Naive B cell (primary cell): ENCODE measurements at places on chromosomes 6 and 20. TPM values are rescaled to one million over a fixed set of nuclear protein-coding genes. Genes with fewer than 3 reads are reported as not detected.

CPXM1 gene
- not detected for polyA plus RNA-seq

HLA-DRA gene
- 17,561 TPM for polyA plus RNA-seq

GRCh38 chr6:3333263-3333662, 74.5 kb downstream of the PSMG4 start:
- no peak for DNase-seq
- no peak overlapping the region for H3K4me3 ChIP-seq
- H3K27ac ChIP-seq, result no peak overlapping the region
- peaks cover 8% of the 10 kb centered on the region for H3K27me3 ChIP-seq

- H3K27ac ChIP-seq, result no peak overlapping the region
- no peak overlapping the region for H3K4me3 ChIP-seq
- DNase-seq, result no peak
- H3K36me3 ChIP-seq, result no peaks in the 10 kb centered on the region
These were observed 65.3 kb upstream of the ID4 start for GRCh38 chr6:19771753-19772336.

DNA sequence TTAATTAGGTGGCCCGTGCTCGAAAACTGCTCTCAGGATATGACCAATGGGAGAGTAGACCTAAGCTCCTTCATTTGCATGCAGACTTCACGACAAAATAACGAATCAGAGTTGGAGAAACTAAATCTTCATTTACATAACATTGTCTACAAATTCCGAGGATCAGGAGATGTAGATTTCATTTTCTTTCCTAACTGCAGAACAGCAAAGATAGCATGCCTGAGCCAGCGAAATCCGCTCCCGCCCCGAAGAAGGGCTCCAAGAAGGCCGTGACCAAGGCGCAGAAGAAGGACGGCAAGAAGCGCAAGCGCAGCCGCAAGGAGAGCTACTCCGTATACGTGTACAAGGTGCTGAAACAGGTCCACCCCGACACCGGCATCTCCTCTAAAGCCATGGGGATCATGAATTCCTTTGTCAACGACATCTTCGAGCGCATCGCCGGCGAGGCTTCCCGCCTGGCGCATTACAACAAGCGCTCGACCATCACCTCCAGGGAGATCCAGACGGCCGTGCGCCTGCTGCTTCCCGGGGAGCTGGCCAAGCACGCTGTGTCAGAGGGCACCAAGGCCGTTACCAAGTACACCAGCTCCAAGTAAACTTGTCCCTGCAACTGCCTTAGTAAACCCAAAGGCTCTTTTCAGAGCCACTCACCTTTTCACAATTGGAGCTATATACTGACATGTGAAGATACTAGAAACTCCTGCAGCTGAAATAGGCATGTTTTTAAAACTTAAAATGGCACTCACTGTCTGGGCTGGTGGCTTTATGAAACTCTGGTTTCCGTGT, 96.5 kb downstream of the HFE start:
- no peaks in the 10 kb centered on the region for H3K27me3 ChIP-seq
- H3K27ac ChIP-seq, result peak overlapping the region; percentile 31
- H3K36me3 ChIP-seq, result no peaks in the 10 kb centered on the region
- peak; percentile 62 for DNase-seq

DNA sequence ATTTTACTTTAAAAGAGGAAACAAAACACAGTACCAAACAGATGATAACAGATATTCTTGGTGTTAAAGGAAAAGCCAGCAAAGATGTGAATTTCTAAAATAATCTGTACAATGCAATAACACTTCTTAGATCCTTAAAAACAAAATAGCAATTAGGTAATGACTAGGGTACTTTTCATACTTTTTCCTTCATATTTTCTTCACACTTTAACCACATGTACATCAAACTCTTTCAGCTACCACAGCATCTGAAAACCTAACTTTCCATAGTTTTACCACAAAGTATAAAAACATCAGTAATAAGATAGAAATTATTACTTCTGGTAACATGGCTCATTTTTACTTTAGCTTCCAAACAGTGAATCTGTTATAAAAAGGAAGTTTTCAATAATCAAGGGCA, 141.3 kb downstream of the MMS22L start:
- no peak overlapping the region for H3K4me3 ChIP-seq
- H3K27me3 ChIP-seq, result no peaks in the 10 kb centered on the region
- no peak for DNase-seq
- no peaks in the 10 kb centered on the region for H3K36me3 ChIP-seq
- no peak overlapping the region for H3K27ac ChIP-seq

GRCh38 chr6:106586815-106587415, 42.4 kb downstream of the RTN4IP1 start:
- no peak overlapping the region for H3K27ac ChIP-seq
- H3K27me3 ChIP-seq, result no peaks in the 10 kb centered on the region
- H3K4me1 ChIP-seq, result peaks cover 4% of the 10 kb centered on the region
- peaks cover 19% of the 10 kb centered on the region for H3K36me3 ChIP-seq

- peaks cover 14% of the 10 kb centered on the region for H3K27me3 ChIP-seq
- no peak for DNase-seq
- H3K4me1 ChIP-seq, result no peaks in the 10 kb centered on the region
These were observed 107.3 kb downstream of the SYCP2 start for GRCh38 chr20:59825944-59826759.

DNA sequence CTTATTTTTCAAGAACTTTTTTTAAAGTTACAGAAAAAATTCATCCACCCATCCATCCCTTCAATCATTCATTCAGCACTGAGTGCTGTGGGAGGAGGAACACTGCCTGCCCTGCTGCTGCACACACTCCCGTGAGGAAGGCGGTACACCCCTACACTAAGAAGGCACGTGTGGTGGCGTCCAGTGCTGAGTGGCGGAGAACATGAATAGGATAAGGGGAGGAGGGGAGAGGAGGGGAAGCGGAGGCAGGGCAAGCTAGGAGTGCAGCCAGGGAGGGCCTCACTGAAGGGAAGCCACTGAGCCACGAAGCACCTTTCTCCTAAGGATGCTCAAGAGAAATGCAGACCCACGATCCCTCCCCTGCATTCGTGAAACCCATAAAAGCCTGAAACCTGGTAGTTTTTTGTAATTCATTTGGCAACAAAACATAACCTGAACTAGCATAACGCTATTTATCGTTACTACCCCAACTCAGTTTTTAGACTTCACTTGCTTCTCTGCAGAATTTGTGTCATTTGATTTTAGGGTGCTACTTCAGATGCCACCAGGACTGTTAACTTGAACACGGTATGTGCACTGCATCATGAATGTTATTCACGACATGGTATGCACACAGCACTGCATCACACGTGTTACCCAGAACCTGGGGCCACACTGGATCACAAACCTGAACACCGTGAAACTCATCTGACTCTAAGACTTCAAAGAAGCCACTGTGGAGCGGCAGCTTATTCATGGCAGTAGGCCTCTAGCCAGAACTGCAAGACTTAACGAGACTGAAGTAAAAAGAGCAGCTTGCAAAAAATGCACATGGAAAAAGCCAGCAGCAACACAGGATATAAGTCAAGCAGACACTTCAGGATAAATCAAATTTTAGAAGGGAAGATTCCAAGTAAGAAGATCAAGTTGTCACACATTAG, 3.5 kb downstream of the RNASET2 start:
- peak overlapping the region; percentile 96 for H3K4me3 ChIP-seq
- H3K27ac ChIP-seq, result peak overlapping the region; percentile 98
- DNase-seq, result no peak
- peaks cover 9% of the 10 kb centered on the region for H3K36me3 ChIP-seq

DNA sequence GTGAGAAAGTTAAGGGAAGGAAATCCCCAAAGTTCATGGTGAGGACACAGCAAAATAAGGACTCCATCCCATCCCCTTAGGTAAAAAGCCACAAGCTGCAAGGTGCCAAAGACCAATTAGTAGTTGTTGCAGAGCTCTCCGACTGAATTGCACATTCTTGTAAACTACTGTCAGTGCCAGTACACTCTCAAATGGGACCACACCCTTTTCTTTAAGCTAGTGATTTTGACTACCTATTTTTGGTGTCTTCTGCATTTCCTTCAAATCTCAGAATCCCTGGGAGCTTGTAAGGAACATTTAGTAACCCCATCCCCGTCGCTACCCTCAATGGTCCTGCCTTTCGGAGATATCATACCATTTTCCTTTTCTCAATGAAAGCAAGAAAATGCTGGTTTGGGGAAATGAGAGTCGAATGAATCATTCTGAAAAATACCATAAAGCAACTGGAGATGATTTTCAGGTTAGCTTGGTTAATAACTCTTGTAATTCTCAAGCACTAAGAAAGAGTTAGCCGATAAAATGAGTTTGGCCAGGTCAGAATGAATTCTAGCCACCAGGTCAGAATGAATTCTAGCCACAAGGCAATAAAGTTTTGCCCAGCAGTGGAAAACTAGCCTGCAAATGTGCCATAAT, 5.2 kb upstream of the HMGN3 start:
- H3K4me1 ChIP-seq, result peaks cover 3% of the 10 kb centered on the region
- no peaks in the 10 kb centered on the region for H3K27me3 ChIP-seq
- no peak for DNase-seq

DNA sequence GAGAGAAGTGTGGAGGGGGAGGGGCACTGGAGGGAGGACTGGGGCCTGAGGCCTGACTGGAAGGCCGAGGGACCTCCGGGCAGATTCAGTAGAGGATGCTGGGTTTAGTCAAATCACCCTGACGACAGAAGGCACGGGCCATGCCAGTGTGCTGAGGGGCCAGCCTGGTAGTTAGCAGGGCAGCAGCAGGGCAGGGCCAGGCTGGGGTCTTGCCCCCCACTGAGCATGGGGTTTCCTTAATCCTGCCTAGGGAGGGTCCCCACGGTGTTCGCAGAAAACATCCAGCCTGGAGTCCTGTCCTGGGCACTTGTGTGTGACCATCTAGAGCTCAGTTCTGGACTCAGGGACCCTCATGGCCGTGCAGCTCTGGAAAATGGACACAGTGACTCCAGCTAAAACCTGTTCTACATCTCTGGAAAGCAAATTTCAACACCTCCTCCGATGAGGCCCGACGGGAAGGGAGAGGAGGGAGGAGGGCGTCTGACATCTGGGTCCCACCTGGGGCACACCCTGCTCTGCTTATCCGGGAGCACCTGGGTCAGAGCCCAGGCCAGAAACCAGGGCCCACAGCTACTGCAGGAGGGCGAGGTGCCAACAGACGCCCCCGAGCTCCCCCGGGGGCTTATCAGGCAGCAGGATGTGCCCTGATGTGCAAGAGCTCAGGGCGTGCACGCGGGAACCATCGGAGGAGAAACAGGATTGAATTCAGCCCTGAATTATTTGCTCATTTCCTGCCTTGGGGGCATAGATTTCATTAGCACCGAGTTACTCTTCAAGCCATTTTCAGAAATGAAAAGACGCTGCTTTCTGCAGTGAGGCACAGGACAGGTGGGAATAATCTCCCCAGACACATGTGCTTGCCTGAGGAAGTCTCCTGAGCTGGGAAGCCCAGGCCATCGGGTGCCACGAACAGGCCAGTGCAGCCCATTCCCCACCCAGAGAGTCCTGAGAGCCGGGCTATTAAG, 78.0 kb upstream of the MPC1 start:
- peak overlapping the region; percentile 61 for H3K4me3 ChIP-seq
- H3K27me3 ChIP-seq, result no peaks in the 10 kb centered on the region
- H3K27ac ChIP-seq, result no peak overlapping the region
- H3K36me3 ChIP-seq, result peaks cover 7% of the 10 kb centered on the region
- H3K4me1 ChIP-seq, result peaks cover 31% of the 10 kb centered on the region

DNA sequence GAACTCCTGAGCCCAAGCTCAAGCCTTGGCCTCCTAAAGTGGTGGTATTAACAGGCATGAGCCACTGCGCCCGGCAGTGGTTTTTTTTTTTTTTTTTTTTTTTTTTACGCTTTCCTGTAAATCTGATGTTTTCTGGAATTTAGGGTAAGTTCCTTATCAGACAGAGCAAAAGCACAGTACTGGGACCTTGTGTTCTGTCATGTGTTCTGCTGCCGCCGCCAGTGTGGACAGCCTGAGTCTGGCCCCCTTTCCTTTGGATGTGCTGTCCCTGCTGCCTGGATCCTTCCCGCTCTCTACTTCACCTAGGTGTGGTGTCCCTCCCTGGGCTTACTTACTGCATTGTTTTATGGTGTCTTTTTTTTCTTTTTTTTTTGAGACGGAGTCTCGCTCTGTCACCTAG, 11.7 kb downstream of the DNMT3B start:
- H3K27me3 ChIP-seq, result no peaks in the 10 kb centered on the region
- H3K27ac ChIP-seq, result no peak overlapping the region
- no peak for DNase-seq
- H3K4me1 ChIP-seq, result no peaks in the 10 kb centered on the region
- no peaks in the 10 kb centered on the region for H3K36me3 ChIP-seq

DNA sequence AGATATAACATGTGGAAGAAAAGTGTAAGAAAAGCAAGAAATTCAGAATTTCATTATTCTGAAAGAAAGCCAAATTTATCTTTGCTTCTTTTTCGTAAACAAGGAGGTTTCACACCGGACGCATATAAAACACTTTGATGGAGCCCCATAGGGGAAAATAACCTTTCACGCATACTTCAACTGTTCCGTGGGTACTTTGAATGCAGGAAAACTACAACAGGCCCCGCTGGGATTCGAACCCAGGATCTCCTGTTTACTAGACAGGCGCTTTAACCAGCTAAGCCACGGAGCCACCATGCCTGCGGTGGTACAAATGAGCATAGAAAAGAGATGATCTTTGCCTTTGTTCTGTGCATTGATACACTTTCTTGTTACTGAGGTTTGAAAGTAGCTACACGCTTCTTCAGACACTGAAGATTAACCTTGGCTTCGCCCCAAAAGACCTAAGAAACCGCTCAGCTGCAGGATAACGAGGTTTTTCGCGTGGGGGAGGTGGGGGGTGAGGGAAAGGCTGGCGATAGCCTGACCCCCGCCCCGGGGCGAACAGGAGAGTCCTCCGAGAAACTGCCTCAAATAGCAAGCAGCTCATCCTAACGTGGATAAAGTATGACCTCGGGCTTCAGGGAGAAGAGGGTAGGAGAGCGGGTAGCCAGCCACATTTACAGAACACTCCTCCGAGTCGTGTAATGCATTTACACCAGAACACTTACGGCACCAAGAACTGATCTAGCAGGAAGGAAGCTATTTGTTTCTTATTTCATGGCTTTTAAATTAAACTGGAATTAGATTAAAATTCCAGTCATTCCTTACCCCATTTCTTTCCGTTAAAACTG, 5.3 kb upstream of the HMGN4 start:
- peak overlapping the region; percentile 96 for H3K4me3 ChIP-seq
- peak; percentile 89 for DNase-seq
- peaks cover 8% of the 10 kb centered on the region for H3K27me3 ChIP-seq
- peak overlapping the region; percentile 84 for H3K27ac ChIP-seq
- H3K36me3 ChIP-seq, result peaks cover 6% of the 10 kb centered on the region
- peaks cover 43% of the 10 kb centered on the region for H3K4me1 ChIP-seq
